ENCODE measurements at places on chromosomes 2 and 18. TPM values are rescaled to one million over a fixed set of nuclear protein-coding genes. Genes with fewer than 3 reads are reported as not detected.

Gene ADRA2B
- total RNA-seq = 1.3 TPM

Gene CD8B2
- 0.05 TPM for total RNA-seq

Gene KLHL14
- total RNA-seq = 1.1 TPM

Gene PAX3
- not detected for total RNA-seq

Gene CDK15
- total RNA-seq = under 0.01 TPM

Gene GRB14
- total RNA-seq = 1.0 TPM

Gene TRIM54
- total RNA-seq = not detected

Gene KCNE4
- total RNA-seq = 0.28 TPM

Gene LYG1
- total RNA-seq = 0.59 TPM

Gene ANKRD30BL
- not detected for total RNA-seq

Gene FBLN7
- total RNA-seq = 1.6 TPM

Gene TBR1
- total RNA-seq = under 0.01 TPM

Gene SCYGR8
- not detected for total RNA-seq

Gene CPLX4
- not detected for total RNA-seq

Gene CD226
- total RNA-seq = 4.4 TPM

Gene XDH
- 76.6 TPM for total RNA-seq

Gene EVX2
- not detected for total RNA-seq

Gene RGPD4
- not detected for total RNA-seq

Gene MTHFD2
- 27.5 TPM for total RNA-seq

Gene ALPG
- total RNA-seq = not detected

Gene CRYBA2
- total RNA-seq = not detected

Gene SGPP2
- total RNA-seq = 0.33 TPM

Gene TDRD15
- 0.59 TPM for total RNA-seq

Gene CCDC74B
- total RNA-seq = 0.09 TPM

Gene SERPINB4
- not detected for total RNA-seq

Gene MAT2A
- 104 TPM for total RNA-seq

Gene KANSL3
- 27.2 TPM for total RNA-seq

Gene LYG2
- not detected for total RNA-seq

Gene SMAD7
- 11.8 TPM for total RNA-seq

Gene HMSD
- 0.28 TPM for total RNA-seq

Gene NTSR2
- total RNA-seq = not detected

Gene LONRF2
- 3.7 TPM for total RNA-seq

Gene DPP10
- total RNA-seq = 0.92 TPM

Gene KIAA2012
- 0.50 TPM for total RNA-seq

Gene NT5C1B
- total RNA-seq = not detected

Gene CNGA3
- not detected for total RNA-seq

Gene TUBA3E
- total RNA-seq = not detected

Gene ADCYAP1
- total RNA-seq = not detected

Gene MC2R
- total RNA-seq = not detected

Gene ZNF892
- 2.2 TPM for total RNA-seq

Gene TRIM43
- total RNA-seq = not detected

Gene ANKRD30B
- not detected for total RNA-seq

Gene CCDC68
- 14.6 TPM for total RNA-seq

Gene CCDC148
- 0.37 TPM for total RNA-seq

Gene CYS1
- total RNA-seq = 1.3 TPM

Gene TMEFF2
- total RNA-seq = not detected

Gene SNORC
- total RNA-seq = 12.3 TPM

Gene TTN
- 0.28 TPM for total RNA-seq

Gene C1QL2
- total RNA-seq = not detected

Gene GPBAR1
- 1.4 TPM for total RNA-seq

Gene CHRNA1
- total RNA-seq = not detected

Gene UGT1A8
- total RNA-seq = not detected

Gene KYNU
- total RNA-seq = 64.3 TPM

Gene COLEC12
- total RNA-seq = 0.33 TPM

Gene GREB1L
- 13.1 TPM for total RNA-seq

Gene METTL4
- total RNA-seq = 4.6 TPM

Data from liver (tissue), 10 donors.